ENCODE measurements at places on chromosomes 11 and 22.
A peak's percentile ranks its signal among the peaks of the same experiment; 100 is the strongest.

- no peak for DNase-seq
These were observed 56.2 kb downstream of the BRD1 start for GRCh38 chr22:49771266-49772065.

DNA sequence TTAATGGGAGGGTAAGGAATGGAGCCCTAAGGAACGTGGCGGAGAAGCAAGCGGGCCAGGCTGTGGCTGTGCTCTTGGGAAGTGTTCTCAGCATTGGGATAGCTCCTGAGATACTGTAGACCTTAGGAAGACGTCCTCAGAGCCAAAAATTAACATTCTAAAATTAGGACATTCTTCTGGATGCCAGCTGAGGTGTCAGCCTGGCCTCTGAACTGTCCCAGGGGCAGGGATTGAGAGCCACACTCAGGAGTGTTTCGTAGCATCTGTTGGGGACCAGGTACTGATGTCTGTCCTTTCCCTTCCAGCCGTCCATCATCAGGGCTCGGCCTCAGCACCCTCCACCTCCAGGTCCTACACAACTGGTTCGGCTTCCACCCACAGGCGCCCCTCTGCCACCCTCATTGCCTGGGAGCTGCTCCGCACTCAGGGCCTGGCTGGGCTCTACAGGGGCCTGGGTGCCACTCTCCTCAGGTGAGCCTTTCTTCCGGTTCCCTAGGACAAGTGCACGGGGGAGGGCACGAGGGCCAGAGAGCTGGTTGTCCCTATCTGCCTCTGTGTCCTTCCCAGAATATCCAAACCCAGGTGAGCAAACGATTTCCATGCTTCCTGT is 23.6 kb downstream of the SLC25A18 start:
- no peak for DNase-seq

DNA sequence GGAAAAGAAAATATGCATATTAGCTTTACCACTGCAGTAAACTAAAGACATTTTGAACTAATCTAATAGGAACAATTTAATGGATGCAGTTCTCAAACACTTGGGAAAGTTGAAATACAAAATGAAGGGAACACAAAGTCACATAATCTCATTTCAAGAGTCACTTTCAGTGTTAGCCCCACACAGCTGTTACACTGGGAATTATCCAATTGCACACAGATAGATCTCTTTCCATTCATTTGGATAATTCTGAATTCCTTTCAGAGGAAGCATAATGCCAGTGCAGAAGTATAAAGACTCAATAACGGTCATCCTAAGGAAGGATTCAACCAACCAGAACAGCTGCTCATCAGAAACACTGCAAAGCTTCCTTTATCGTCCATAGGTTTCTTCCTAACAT is 173.3 kb downstream of the GRIA4 start:
- DNase-seq: no peak

GRCh38 chr11:1302461-1303125 is 6.8 kb downstream of the TOLLIP start:
- DNase-seq: peak; percentile 9

GRCh38 chr11:119964136-119965025 is 173.5 kb downstream of the TRIM29 start:
- no peak for DNase-seq

- DNase-seq: no peak
These were observed 142.3 kb upstream of the TBCEL start for GRCh38 chr11:120881596-120881995.

- DNase-seq: peak; percentile 66
These were observed 10.2 kb upstream of the POU2F3 start for GRCh38 chr11:120229451-120230424.
